ENCODE measurements at places on chromosomes 1 and 21. TPM values are rescaled to one million over a fixed set of nuclear protein-coding genes. Genes with fewer than 3 reads are reported as not detected.

DNA sequence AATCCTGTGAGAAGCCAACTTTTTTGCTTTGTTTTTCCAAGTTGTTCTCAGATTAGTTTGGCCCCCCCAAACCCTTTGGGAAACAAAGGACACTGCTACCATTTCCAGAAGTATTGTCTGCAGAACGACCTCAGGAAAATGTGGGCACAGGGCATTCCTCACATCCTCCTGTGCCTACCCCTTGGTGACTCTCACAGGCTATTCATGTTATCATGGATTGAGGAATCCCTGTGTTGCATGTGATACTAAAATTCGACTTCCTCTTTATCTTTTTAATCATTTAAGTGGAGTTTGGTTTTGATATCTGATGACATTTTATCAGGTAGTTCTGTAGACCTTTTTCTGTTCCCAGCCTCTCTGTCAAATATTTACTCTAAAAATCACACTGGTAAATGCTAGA, 184.5 kb downstream of the FASLG start:
- DNase-seq: no peak

- DNase-seq: no peak
These were observed 22.2 kb downstream of the UBR4 start for GRCh38 chr1:19187852-19188251.

GRCh38 chr1:183137782-183138181, 48.3 kb upstream of the LAMC2 start:
- no peak for DNase-seq

Gene ATP1A2
- polyA plus RNA-seq: 4.0 TPM

- DNase-seq: no peak
These were observed 8.8 kb upstream of the GBP6 start for GRCh38 chr1:89355056-89355455.

DNA sequence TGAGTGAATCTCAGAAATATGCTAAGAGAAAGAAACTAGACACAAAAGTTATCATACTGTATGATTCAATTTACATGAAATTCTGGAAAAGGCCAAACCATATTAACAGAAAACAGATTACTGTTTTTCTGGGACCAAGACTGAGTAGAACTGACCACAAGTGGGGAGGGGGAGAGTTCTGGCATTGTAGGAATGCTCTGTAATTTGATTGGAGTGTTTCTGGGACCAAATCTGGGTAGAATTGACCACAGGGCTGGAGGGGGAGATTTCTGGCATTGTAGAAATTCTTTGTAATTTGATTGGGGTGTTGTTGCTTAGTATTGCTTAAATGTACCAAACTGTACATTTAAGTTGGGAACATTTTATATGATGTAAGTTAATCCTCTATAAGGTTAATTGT, 3.4 kb upstream of the OR10K1 start:
- no peak for DNase-seq

DNA sequence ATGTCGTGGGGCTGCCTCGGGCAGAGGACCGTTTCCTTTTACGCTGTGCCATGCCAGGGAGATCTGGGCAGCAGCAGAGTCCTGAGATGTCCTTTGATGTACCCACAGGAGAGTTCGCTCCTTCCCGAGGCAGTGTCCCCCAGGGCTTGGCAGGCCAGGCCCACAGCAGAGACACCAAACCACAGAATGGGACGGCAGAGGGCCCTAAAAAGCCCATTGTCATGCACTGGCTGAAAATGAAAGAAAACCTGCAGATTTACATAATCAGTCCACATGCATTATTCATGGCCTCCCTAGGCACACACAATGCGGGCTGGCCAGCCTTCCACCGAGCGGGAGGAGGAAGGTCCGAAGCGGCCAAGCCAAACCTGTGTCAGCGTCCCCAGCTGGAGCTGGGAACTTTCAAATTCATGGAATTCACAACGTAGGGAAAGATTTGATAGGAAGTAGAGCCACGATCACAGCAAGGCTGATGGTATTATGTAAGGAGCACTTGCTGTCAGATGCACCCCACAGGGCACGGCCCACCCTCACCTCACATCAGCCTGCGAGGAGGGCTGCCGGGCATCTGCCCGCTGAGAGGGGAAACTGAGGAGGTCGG, 25.3 kb upstream of the EFHD2 start:
- no peak for DNase-seq

- DNase-seq: no peak
These were observed at the start of gene GBP2 for GRCh38 chr1:89125913-89126580. Gene GBP2, minus strand, starts transcription at chr1:89126114. Its CDS starts 4,148 bp downstream, at chr1:89121966.

GRCh38 chr1:28538286-28538685, 14.6 kb upstream of the TRNAU1AP start:
- DNase-seq: no peak

DNA sequence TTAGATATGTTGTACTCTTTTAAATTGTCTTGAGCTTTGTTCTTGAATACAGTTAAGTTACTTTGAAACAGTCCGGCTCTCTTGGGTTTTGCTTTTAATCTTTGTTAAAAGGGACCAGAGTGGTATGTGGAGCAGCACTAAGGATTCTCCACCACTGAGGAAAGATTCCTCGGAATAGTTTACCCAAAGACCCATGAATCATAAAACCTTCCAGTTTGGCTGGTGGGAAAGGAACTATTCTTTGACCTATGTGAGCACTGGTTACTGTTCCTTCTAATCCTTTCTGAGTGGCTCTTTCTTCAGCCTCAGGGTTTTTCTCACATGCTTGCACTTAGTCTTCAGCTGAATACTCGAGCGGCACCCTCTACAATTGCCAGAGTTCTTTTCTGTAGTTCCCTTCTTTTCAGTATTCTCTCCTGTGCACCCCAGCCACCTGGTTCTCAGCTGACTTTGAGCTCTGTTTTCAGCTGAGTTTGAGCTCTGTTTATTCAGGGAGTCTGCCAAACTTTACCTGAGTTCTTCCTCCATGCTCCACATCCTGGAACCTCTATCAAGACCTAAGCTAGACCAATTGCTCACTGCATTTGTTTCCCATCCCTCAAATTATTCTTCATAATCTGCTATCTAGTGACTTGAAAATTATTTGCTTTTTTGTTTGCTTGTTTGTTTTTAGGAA, 253.8 kb upstream of the PLXNA2 start:
- DNase-seq: no peak

DNA sequence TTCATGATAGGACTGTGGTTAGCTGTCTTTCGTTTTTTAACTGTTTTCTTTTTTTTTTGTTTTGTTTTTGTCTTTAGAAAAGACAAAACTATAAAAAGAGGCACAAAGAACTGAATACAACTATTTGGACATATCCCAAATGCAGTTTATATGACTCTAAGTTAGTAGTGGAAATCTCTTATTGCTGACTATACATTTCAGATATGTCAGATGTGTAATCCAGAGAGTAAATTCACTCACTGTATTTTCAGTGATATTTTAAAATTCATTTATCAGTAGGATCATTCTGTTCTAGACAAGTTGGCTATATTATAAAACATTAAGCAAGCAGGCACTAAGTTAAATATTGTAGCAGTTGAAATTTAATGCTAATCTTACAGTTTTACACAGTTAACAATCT, 5.7 kb downstream of the RAP1A start:
- no peak for DNase-seq

GRCh38 chr21:35303085-35303484, 254.0 kb upstream of the RUNX1 start:
- no peak for DNase-seq

Gene FAM110D
- polyA plus RNA-seq: 2.2 TPM

Gene CD52
- polyA plus RNA-seq: 6.8 TPM

- DNase-seq: no peak
These were observed 16.5 kb upstream of the CFHR5 start for GRCh38 chr1:196960854-196961253.

- no peak for DNase-seq
These were observed 18.8 kb downstream of the PIK3C2B start for GRCh38 chr1:204475656-204476432.

DNA sequence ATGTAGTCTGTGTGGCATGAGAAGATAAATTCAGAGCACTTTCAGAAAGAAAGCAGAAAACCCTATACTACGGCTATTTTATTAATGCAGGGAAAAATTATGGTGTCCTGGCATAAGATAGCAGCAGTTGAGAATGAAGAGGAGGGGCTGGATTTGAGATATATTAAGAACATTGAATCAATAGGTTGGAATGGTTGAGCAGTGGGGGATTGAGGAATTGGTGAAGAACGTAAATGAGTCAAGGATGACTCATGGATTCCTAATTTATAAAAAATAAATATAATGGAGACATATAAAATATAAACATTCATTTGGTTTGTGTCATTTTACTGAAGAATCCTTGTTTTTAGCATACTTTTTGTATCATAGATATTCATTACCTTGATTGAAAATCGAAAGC, 234.3 kb upstream of the ADAMTS5 start:
- no peak for DNase-seq

DNA sequence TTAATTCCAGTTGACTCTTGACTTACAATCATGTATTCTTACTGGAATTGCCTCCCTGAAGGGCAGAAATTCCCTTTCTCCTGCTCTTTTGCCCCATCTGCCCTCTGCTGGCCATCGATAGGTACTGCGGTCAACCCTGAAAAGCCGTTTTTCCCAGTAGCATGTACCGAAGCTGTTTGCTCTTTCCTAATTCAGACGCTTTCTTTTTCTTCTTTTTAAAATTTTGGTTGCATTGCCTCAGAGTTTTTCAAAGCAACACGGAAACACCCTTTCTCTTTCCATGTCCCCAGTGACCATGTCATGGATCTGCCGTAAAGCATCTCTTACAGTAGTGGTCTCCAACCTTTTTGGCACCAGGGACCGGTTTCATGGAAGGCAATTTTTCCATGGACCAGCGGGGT, 164.2 kb upstream of the C1orf21 start:
- no peak for DNase-seq

- no peak for DNase-seq
These were observed 5.5 kb upstream of the ZBED6 start for GRCh38 chr1:203789966-203790365.

Gene C1orf141
- polyA plus RNA-seq: 0.43 TPM

DNA sequence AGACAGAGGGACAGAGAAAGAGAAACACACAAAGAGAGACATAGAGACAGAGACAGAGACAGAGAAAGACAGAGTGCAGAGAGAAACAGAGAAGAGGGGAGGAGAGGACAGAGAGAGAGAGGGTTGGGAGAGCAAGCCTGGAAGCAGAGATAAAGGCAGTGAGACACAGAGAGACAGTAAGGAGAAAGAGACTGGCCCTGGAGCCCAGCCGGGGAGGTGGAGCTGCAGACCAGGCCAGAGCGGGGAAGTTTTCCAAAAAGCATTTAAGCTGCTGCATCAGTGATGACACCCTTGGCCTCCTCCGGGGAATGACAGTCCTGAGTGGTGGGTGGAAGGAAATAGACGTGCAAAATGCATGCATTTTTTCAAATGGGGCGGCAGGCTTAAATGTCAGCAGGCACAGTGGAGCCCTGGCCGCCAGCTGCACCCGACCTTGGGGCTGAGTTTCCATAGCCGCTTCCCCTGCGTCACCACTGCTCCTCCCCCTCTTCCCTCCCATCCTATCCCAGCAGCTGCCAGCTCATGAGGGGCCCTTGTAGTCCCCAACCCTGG, 95.4 kb upstream of the KLHDC7A start:
- peak; percentile 36 for DNase-seq

DNA sequence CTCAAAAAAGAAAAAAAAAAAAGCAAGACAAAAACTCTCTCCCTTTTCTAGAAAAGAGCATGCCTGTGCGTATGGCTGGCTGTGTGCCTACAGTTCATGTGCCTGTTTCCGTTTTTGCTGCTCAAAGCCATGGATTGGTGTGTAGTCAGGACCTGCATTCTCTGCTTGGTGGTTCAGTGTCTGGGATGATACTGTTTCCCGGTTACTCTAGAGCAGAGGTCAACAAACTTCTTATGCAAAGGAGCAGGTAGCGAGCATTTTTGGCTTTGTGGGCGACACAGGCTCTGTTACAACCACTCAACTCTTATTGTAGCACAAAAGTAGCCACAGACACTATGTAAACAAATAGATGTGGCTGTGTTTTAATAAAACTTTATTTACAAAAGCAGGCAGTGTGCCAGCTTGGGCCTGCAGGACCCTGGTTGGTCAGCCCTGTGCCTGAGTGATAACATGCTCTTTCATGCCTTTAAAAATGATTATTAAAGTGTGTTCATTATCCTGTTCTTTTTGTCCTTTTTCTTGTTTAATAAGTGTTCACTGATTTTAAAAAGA, 524.2 kb downstream of the KIF26B start:
- no peak for DNase-seq

- no peak for DNase-seq
These were observed 77.7 kb downstream of the UROD start for GRCh38 chr1:45089711-45090110.

GRCh38 chr1:69256036-69256435, 311.7 kb upstream of the LRRC7 start:
- no peak for DNase-seq

GRCh38 chr1:108124622-108125311, 75.4 kb downstream of the SLC25A24 start:
- DNase-seq: no peak

- no peak for DNase-seq
These were observed 16.6 kb downstream of the C1orf141 start for GRCh38 chr1:67118191-67118590.
